ENCODE measurements at places on chromosomes 5 and 9.

- DNase-seq, result no peak
These were observed 9.0 kb upstream of the MYOZ3 start for GRCh38 chr5:150651924-150652671.

GRCh38 chr9:14585730-14586473, 107.3 kb downstream of the ZDHHC21 start:
- peak; percentile 74 for DNase-seq

DNA sequence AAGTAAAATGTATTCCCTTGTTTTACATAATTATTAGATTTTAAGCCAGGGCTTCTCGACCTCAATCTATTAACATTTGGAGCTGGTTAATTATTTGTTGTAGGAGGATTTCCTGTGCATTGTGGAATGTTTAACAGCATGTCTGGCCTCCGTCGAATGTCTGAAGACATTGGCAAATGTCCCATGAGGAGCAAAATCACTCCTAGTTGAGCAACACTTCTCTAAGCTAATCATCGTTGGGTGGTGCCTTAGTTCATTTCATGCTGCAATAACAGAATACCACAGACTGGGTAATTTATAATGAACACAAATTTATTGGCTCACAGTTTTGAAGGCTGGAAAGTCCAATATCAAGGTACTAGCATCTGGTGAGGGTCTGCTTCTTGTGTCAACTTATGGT, 13.4 kb upstream of the VPS13A start:
- no peak for DNase-seq

- DNase-seq, result no peak
These were observed 92.4 kb downstream of the KCNT1 start for GRCh38 chr9:135794361-135794885.

GRCh38 chr9:127903557-127904475, 4.4 kb upstream of the ST6GALNAC6 start:
- DNase-seq, result peak; percentile 87

GRCh38 chr9:37915911-37916470, 12.1 kb upstream of the SLC25A51 start:
- no peak for DNase-seq

DNA sequence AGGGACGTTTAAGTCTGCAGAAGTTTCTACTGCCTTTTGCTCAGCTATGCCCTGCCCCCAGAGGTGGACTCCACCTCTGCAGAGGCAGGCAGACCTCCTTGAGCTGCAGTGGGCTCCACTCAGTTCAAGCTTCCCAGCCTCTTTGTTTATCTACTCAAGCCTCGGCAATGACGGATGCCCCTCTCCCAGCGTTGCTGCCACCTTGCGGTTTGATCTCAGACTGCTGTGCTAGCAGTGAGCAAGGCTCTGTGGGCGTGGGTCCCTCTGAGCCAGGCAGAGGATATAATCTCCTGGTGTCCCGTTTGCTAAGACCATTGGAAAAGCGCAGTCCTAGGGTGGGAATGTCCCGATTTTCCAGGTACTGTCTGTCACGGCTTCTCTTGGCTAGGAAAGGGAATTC, 2188.5 kb upstream of the WWC1 start:
- no peak for DNase-seq

- no peak for DNase-seq
These were observed 253.3 kb downstream of the DMAC1 start for GRCh38 chr9:7546261-7546660.

- peak; percentile 12 for DNase-seq
These were observed 518 bp downstream of the ERBIN start for GRCh38 chr5:65926893-65927292.

DNA sequence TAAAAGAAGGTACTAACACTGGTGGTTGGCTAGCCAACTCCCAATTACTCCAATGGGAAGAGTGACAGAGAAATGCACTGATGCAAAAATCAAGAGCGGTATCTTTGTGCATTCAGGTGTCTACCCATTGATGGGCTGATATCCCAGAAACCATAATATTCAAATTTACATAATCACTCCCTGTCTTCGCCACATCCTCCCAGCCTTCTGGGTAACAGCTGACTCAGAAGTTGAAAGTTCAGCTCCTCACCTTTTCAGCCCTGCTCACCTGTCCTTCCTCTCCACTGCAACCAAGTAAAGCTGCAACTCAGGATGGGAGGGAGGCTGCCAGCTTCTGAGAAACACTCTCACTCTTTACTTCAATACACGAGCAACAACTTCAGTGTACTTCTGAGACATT, 6.9 kb downstream of the SUSD1 start:
- no peak for DNase-seq

DNA sequence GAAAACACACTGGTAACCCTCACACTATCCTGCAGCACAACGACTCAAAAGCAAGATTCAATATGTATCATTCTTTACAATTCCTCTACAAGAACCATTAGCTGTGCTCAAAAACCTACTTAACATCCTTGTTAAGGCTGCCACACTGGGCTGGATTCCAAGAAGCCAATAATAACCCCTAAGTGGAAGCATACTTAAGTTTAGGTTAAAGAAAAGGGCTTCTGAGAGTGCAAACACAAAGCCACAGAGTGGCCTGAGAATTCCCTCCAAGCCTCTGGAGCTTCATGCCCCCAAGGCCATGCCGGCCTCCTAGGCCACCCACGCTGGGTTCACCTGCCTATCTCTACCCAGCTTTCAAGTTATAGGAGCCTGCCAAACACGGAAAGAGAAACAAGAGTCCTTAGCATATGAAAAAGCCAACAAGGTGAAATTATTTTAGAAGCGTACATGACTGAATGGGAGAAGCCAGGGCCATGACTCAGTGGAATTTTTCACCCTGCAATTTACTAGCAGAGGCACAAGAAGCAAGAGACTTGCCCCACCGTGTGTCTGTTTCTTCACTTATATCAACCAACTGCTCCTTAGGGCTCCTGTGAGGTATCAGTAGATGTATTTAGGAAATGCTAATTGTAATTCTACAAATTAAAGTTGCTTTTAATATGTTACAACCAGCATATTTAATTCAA, 293.0 kb downstream of the SPOCK1 start:
- DNase-seq, result no peak

- no peak for DNase-seq
These were observed 129.6 kb upstream of the GRHPR start for GRCh38 chr9:37292896-37293295.

DNA sequence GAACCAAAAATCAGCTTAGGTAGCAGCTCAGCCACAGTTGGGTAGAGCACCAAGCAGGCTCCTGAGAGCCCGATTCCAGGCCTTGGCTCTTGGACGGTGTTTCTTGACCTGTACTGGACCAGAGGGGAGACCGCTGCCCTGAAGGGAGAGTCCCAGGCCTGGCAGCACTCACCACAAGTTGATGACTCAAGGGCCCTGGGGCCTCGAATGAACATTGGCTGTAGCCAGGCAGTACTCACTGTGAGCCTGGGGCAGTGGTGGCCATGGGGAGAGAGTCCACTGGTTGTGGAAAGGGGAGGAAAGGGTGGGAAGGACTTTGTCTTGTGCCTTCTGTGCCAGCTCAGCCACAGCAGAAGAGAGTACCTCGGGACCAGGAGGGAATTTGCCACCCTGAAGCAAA, 166.1 kb downstream of the EDIL3 start:
- no peak for DNase-seq

DNA sequence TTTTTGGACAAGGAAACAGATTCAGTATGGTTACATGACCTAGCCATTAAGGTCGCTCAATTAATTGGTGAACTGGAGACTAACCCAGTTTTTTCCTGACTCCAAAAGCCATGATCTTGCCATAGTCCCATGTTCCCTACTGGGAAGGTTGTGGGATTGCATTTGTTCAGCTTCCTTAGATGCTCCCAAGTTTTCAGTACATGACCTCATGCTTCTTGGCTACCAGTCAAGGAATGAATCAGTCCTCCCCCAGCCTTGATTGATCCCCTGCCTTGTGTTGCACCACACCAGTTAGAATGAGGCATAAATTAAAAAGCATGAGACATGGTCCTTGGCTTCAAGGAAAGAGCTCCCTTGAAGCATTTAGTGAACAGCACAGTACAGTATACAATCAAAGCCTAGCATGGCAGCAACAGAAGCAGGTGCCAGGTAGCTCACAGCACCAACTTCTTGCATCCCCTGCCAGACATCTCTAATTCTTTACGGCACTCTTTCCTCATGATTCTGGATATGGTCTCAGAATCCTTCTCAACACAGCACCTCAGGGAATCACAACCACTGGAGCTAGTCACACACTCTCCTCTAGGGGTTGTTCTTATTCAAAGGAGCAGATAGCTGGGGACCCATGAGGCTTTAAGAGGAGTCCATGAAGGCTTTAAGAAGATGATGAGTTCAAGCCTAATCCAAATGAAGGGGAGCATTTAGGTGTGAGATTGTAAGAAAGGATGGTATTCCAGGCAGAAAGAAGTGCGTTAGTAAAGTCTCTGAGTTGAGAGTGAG, 295.5 kb upstream of the CLINT1 start:
- DNase-seq, result no peak

GRCh38 chr9:128945798-128946501, 1.5 kb downstream of the DOLK start:
- DNase-seq, result no peak

GRCh38 chr5:160956051-160956450, 104.0 kb upstream of the ATP10B start:
- DNase-seq, result no peak

- no peak for DNase-seq
These were observed 63.4 kb downstream of the PSMB7 start for GRCh38 chr9:124351672-124352468.

DNA sequence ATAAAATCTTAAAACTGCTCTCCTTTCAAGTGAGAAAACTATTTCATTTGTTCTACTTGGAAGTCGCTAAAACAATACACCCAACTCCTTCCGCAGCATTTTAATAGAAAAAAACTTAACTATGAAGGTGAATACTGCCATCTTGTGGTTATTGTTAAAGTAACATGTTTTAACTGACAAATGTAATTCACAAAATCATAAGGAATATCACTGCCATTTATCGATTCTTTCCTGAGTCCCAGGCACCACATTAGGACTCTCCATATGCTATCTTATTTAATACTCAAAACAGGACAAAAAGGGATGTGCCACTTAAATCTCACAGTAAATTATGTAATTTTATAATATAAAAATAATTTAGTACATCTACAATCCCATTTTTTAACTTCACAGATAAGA, 130.5 kb upstream of the ITGA1 start:
- DNase-seq, result peak; percentile 43

GRCh38 chr9:78354324-78354973, 57.5 kb downstream of the PSAT1 start:
- no peak for DNase-seq

GRCh38 chr5:159441441-159441840, 111.2 kb upstream of the IL12B start:
- DNase-seq, result no peak

DNA sequence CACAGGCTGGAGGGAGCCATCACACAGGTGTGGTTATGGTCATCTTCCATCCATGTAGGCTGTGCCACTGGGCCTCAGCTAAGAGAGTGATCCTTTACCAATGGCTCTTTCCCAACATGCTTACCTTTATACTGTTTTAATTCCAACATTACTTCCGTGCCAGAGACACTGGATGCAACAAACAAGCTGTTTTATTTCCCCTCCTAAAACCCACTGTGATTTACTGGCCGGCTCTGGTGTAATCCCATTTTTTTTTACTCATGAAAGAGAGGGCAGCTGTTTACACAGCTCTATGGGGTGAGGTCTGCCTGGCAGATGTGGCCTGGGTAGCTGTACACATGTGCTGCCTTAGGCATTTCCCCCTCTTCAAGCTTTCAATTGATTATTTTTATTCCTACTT, 58.5 kb downstream of the MACROH2A1 start:
- DNase-seq, result no peak

- DNase-seq, result no peak
These were observed 89.6 kb upstream of the BASP1 start for GRCh38 chr5:17127743-17128231.

GRCh38 chr5:136070486-136071285, 41.9 kb downstream of the TGFBI start:
- no peak for DNase-seq

- no peak for DNase-seq
These were observed 86.7 kb upstream of the ALDH1A1 start for GRCh38 chr9:73039271-73040263.

DNA sequence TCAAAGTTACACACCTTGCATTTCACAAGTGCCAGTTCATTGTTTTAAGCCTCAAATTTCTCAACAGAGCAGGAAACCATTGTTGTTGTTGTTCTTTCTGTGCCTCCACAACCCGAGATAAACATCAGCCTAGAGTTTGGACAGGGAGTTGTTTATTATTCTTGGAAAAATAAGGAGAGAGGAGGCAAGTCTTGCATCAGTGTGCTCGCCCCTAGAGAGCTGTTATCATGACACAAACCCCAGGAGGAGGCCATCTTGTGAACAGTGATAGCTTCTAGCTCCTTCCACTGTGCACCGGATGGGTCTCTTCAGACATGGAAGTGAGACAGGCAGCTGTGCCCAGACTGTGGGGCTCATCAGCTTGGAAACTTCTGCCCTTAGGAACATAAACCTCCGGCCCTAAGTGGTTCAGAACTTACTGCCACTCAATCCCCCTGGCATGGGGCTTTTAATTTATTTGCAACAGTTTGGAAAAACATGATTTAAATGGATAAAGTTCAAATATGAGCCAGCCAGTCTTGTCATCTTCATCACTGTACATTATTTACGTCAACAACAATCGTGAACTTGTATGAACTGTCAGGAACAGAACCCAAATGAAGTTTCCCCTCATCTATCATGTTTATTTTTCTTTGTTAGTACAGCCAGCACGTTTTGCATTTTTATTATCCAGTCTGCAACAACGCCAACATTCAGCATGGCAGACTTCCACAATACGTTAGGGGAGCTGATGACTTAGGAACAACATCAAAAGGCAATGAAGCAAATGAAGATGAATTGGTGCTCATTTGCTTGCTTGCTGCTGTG, 181.7 kb upstream of the S1PR3 start:
- no peak for DNase-seq

DNA sequence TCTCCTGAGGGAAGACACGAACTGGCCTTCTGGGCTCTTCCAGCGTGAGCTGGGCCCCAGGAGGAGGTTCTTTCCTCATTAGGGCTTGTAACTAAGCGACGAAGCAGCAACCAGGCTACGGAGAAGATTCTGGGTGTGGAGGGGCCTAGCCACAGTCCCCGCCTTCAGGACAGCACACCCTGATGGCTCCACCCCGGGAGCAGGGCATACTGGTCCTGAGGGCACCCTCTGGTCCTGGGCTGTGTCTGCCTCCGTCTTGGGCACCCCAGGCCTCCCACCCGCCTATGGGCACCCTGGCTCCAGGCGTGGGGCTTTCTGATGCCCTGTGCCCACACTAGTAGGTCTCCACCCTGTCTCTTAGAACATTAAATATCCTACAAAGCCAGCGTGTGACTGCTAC, 136.4 kb downstream of the OLFM1 start:
- no peak for DNase-seq

DNA sequence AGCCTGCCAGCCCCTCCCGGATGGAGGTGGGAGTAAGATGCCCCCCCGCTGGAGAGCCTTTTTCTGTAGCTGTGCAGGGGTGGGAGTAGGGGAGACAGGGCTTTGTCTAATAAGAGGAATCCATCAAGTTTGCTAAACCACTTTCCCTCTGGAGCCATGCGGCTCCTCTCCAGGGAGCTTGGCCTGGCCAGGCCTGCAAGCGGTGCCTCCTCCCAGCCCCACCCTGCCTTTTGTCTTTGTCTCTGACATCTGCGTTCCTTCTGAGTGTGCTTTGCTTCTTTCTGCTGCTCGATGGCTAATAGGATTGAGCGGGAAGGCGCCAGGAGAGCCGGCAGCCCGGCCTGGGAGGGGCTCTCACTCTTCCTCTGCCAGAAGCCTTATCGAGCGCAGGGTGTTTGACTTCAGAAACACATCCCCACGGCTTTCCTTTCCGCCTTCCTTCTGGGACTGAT, 26.7 kb upstream of the FCN1 start:
- no peak for DNase-seq
